ENCODE measurements at places on chromosomes 5 and 9. TPM values are rescaled to one million over a fixed set of nuclear protein-coding genes. Genes with fewer than 3 reads are reported as not detected.
A peak's percentile ranks its signal among the peaks of the same experiment; 100 is the strongest.

GRCh38 chr5:128674837-128675446, 136.9 kb upstream of the FBN2 start:
- no peak overlapping the region for H3K4me3 ChIP-seq
- no peaks in the 10 kb centered on the region for H3K27me3 ChIP-seq
- no peaks in the 10 kb centered on the region for H3K36me3 ChIP-seq
- DNase-seq: no peak

Gene PCDHB8
- total RNA-seq: 2.1 TPM

DNA sequence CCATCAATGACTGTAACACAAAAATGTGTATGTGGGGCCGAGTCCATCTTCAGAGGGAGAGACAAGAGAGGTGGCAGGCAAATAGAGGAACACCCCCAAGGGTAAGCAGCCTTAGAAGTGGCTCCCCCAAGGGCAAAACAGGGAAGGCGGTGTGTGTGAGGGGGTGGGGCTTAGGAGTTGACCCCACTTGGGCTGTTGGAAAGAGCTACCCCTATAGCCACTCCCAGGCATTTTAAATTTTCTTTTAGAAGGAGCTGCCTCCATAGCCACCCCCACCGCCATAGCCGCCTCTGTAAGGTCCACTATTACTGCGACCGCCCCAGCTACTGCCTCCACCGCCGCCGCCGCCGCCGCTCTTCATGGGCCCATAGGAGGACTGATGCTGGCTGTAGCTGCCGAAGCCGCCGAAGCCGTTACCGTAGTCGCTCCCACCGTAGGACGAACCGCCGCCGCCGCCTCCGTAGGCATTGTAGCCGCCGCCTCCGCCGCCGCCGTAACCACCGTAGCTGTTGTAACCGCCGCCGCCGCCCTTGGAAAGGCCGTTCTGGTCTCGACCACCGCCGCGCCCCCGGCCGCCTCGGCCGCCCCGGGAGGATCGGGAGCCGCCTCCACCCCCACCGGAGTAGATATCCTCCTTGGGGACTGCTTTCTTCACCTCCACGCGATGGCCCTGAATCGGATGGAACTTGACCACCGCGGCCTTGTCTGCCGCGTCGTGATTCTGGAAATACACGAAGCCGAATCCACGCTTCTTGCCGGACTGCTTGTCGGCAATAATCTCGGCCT, 1.1 kb downstream of the HNRNPA0 start:
- peak overlapping the region; percentile 97 for H3K27ac ChIP-seq
- no peaks in the 10 kb centered on the region for H3K36me3 ChIP-seq
- H3K27me3 ChIP-seq: no peaks in the 10 kb centered on the region
- DNase-seq: peak; percentile 28
- H3K4me3 ChIP-seq: peak overlapping the region; percentile 91
- H3K4me1 ChIP-seq: no peaks in the 10 kb centered on the region

Gene HAPLN1
- not detected for total RNA-seq

DNA sequence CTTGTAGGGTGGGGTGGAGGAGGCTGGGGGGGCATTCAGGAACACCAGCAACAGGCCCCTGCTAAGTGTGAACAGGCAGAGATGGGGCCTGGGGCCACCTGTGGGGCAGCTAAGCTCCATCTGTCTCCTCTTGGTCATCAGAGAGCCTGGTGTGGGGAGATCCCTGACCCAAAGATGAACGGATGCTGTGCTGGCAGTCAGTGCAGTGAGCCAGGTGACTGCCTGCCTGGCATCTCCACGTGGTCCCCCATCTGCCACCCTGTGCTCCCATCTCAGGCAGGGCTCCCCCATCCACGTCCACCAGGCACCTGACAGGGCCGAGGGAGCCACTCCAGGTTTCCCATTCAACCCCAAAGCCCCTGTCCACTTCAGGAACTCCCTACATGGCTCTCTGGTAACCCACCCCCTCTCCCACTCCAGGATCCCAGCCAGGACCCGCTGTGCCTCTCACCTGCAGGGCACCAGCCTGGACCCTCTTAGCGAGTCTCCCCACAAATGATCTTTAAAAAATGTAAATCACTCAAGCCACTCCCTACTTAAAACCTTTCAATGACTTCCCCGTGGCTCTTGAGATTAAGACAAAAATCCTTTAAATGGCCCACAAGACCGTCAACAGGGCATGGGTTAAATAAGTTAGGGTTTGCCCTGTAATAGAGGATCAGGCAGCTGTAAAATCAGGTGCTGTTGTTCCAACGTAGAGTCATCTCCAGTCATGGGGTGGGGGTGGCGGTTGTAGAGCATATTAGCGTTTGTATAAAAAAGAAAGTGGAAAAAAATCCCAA, 60.8 kb downstream of the LMX1B start:
- no peak overlapping the region for H3K27ac ChIP-seq
- no peaks in the 10 kb centered on the region for H3K36me3 ChIP-seq
- H3K4me3 ChIP-seq: no peak overlapping the region

DNA sequence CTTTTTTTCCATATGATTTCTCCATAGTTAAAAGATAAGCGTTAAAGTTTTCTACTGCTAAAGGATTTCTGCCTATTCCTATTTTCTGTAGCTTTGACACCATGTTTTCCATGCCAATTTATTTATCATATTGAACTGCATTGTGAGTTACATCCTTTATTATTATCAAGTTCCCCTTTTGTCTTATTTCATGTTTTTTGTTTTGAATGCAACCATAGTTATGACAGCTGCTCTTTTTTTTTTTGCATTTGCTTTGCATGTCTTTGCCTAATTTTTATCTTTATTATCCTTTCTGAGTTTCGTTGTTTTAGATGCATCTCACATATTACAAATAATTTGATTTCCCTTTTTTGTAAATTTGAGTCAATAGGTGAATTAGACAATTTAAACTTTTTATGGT, 161.5 kb downstream of the DEPDC1B start:
- no peaks in the 10 kb centered on the region for H3K27me3 ChIP-seq
- no peak overlapping the region for H3K27ac ChIP-seq
- DNase-seq: no peak
- H3K4me1 ChIP-seq: peaks cover 9% of the 10 kb centered on the region
- H3K36me3 ChIP-seq: no peaks in the 10 kb centered on the region

GRCh38 chr9:126502417-126503332, 111.1 kb upstream of the LMX1B start:
- H3K27me3 ChIP-seq: no peaks in the 10 kb centered on the region
- H3K4me3 ChIP-seq: no peak overlapping the region
- DNase-seq: no peak

Gene CTNND2
- 5.6 TPM for total RNA-seq

DNA sequence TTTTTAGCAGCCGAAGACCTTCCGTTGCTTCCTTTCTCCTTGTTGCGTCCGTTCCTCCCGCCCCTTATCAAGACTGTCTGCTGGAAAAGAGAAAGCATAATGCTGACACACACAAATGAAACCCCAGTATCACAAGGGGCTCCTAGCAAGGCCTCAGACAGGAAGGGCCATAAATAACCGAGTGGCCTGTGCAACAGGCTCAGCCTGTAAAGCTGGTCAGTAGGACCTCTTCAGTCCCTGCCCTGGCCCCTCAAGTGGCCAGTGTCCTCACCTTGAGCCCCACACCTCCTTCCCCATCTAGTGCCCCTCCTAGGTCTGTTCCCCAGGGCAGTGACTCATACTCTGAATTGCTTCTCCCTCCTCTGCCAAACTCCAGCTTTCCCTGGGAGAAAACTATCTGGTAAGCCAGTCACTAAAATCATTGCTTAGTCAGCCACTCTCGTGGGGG, 174.6 kb upstream of the IL12B start:
- H3K4me1 ChIP-seq: peaks cover 6% of the 10 kb centered on the region
- H3K27me3 ChIP-seq: no peaks in the 10 kb centered on the region
- H3K4me3 ChIP-seq: no peak overlapping the region
- H3K36me3 ChIP-seq: no peaks in the 10 kb centered on the region
- H3K27ac ChIP-seq: peak overlapping the region; percentile 23
- DNase-seq: peak; percentile 61

GRCh38 chr9:34396276-34397214, 19.8 kb upstream of the MYORG start:
- H3K4me1 ChIP-seq: no peaks in the 10 kb centered on the region
- DNase-seq: no peak
- H3K27me3 ChIP-seq: no peaks in the 10 kb centered on the region
- no peaks in the 10 kb centered on the region for H3K36me3 ChIP-seq
- H3K27ac ChIP-seq: no peak overlapping the region

Gene IFNK
- not detected for total RNA-seq

GRCh38 chr5:83001796-83002381, 75.3 kb downstream of the TMEM167A start:
- H3K36me3 ChIP-seq: no peaks in the 10 kb centered on the region
- H3K27me3 ChIP-seq: no peaks in the 10 kb centered on the region
- no peaks in the 10 kb centered on the region for H3K4me1 ChIP-seq

DNA sequence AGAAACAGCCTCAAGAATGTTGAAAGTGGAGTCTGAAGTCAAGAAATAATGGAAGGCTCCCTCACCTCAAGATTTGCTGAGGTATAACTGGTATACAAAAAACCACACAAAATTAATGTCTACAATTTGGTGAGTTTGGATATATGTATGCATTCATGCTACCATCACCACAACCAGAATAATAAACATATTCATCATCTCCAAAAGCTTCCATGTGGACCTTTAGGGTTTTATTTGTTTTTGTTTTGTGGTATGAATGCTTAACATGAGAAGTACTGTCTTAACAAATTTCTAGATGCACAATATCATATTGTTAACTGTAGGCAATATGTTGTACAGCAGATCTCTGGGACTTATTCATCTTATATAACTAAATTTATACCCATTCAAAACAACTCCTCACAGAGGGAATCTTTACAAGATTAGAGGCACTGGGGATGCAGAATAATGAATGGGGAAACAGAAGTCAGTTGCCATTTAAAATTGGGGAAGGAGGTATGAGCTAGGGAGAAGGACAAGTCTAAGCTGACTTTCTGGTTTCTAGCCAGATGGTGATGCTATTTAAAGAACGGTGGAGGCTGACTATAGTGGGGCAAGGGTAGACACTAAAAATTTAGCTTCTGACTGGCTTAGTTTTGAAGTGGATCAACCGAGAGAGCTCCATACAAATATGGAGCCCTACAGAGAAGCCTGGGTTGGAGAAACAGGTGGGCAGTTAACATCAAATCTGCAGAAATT, 213.9 kb downstream of the BNC2 start:
- H3K36me3 ChIP-seq: no peaks in the 10 kb centered on the region
- H3K27me3 ChIP-seq: no peaks in the 10 kb centered on the region
- no peak overlapping the region for H3K27ac ChIP-seq
- H3K4me3 ChIP-seq: no peak overlapping the region
- no peak for DNase-seq

- no peaks in the 10 kb centered on the region for H3K4me1 ChIP-seq
- no peak overlapping the region for H3K4me3 ChIP-seq
- H3K27ac ChIP-seq: no peak overlapping the region
- no peaks in the 10 kb centered on the region for H3K36me3 ChIP-seq
- no peak for DNase-seq
- H3K27me3 ChIP-seq: no peaks in the 10 kb centered on the region
Observed at GRCh38 chr9:79742110-79742721, 170.5 kb downstream of the TLE4 start.

- H3K36me3 ChIP-seq: no peaks in the 10 kb centered on the region
- H3K27ac ChIP-seq: no peak overlapping the region
- no peak for DNase-seq
- peaks cover 1% of the 10 kb centered on the region for H3K4me1 ChIP-seq
Observed at GRCh38 chr5:177232358-177232757, 71.2 kb downstream of the RAB24 start.

GRCh38 chr5:174384509-174384947, 339.0 kb downstream of the NSG2 start:
- H3K36me3 ChIP-seq: no peaks in the 10 kb centered on the region
- H3K4me1 ChIP-seq: no peaks in the 10 kb centered on the region
- H3K27ac ChIP-seq: no peak overlapping the region
- H3K4me3 ChIP-seq: no peak overlapping the region
- no peaks in the 10 kb centered on the region for H3K27me3 ChIP-seq
- no peak for DNase-seq

- no peaks in the 10 kb centered on the region for H3K36me3 ChIP-seq
- no peak for DNase-seq
- H3K4me3 ChIP-seq: no peak overlapping the region
- no peaks in the 10 kb centered on the region for H3K27me3 ChIP-seq
Observed at GRCh38 chr9:91465420-91465819, 41.8 kb upstream of the NFIL3 start.

DNA sequence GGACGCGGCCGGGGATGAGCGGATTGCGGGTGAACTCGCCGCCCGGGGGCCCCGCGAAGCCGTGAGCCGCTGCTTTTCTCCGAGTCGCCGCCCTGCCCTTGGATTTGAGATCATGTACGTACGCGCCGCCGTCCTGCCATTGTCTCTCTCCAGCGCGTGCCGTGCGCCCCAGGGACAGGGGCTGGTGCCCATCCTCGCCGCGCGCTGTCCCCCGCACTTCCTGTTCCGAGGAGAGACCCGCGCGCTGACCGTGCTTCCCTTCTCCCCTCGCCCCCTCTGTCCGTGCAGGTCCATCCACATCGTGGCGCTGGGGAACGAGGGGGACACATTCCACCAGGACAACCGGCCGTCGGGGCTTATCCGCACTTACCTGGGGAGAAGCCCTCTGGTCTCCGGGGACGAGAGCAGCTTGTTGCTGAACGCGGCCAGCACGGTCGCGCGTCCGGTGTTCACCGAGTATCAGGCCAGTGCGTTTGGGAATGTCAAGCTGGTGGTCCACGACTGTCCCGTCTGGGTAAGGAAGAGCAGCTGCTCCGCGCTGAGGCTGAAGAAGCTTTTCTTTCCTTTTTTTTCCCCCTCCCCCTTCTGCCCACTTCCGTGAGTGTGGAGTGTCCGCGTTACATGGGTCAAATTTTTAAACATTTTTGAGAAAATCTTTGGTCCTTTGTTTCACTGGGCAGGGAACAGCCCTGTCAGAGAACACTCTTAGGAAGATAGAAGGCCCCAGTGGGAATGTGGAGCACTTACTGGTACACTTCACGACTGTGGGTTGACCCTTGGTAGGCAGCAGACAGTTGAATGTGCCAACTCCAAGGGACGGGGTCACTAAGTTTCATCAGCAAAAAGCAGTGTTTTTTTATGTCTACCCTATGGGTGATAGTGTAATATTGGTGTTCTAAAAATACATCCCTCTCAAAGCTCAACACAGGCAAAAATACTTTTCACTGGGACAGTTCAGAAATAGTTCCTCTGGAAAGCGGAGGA, 727 bp downstream of the RHOBTB3 start:
- no peaks in the 10 kb centered on the region for H3K27me3 ChIP-seq
- peak; percentile 61 for DNase-seq
- peak overlapping the region; percentile 99 for H3K27ac ChIP-seq
- peaks cover 10% of the 10 kb centered on the region for H3K4me1 ChIP-seq
- peak overlapping the region; percentile 87 for H3K4me3 ChIP-seq

DNA sequence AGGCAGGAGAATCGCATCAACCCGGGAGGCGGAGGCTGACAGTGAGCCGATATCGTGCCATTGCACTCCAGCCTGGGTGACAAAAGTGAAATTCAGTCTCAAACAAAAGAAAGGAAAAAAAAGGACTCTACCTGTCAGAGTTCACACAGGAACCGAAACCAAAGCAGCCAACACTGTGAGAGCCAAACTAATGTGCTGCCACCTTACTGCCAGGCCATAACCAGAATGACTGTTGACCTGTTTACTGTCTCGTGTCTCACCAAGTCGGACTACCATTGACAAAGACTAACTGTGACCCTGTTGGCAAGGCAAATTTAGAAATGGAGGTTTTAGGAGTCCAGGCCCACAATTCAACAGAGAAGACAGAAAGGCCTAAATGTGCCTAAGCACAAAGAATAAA, 112.4 kb downstream of the ANXA2R start:
- no peak for DNase-seq
- H3K27ac ChIP-seq: no peak overlapping the region
- no peak overlapping the region for H3K4me3 ChIP-seq
- no peaks in the 10 kb centered on the region for H3K4me1 ChIP-seq

GRCh38 chr9:119487118-119487827, 118.0 kb upstream of the BRINP1 start:
- DNase-seq: no peak
- H3K4me1 ChIP-seq: no peaks in the 10 kb centered on the region
- H3K4me3 ChIP-seq: no peak overlapping the region
- H3K27ac ChIP-seq: no peak overlapping the region
